Right cardiac atrium (tissue), 5 donors: ENCODE measurements at places on chromosomes 7 and 10.

DNA sequence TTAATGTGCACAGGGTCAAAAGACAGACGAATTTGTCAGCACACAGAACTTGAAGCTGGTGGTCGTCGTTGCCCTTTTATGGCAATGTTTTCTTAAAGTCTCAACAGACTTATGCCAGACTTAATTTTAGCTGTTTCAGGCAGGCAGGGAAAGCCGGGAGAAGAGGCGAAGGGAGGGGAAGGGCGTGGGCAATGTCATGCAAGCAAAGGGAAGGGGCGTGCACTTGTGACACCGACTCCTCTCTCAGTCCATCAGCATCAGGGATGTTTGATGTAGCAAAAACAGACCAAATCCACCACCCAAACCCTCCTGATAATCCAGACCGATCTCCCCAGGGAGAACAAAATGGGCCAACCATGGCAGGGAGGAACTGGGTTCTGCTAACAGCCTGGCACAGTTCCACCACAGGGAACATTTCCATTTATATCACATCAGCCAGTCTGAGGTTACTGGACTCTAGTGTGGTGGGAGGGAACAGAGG, 118.1 kb upstream of the RHEB start:
- DNase-seq, result no peak

DNA sequence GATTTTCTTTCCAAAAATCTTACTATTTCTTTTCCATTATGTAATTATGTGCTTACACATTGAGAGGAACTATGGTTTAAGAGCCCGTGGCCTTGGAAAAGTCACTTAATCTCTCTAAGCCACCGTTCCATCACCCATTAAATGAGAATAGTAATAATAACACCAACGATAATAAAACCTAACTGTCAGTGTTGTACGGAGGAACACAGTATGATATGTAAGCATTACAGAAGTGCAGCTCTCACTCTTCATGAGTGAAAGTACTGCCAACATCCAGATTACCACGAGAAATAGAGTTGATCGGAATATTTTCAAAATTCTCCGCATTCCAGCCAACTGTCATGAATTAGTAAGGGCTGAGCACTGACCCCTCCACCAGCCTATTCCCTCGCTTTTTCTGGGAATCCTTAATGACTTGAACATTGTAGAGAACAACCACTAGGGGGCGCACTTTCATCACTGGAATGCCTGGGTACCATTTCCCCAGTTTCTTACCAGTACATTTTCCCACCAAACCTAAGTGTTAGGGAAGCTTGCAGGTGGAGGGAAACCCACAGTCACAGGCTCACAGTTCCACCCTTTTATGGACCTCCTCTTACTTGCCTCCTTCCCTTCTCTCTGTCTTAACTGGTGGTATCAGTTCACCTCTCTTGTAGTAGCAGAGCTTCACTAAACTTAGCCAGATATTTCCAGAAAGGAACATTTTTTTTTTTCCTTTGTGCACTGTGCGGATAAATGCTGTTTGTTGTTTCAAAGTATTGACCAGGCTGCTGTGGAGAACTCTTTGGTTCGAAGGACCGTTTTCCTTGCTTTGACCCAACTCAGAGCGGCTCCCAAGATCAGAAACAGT, 27.8 kb downstream of the NKX2-3 start:
- no peak for DNase-seq

DNA sequence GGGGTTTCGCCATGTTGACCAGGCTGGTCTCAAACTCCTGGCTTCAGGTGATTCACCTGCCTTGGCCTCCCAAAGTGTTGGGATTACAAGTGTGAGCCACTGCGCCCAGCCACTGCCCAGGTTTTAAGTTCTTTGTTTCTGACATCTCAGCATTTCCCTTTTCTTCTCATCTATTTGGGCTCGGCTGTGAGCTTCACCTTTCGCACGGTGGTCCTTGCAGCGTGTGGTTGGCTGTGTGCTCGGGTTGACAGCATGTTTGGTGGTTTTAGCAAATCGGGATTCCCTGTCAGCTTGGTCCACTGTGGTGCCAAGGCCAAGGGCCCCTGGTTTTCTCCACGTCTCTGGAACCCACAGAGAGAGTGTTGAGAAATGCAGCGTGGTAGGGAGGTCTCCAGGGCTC, 138.8 kb downstream of the DNAJB6 start:
- DNase-seq, result no peak

DNA sequence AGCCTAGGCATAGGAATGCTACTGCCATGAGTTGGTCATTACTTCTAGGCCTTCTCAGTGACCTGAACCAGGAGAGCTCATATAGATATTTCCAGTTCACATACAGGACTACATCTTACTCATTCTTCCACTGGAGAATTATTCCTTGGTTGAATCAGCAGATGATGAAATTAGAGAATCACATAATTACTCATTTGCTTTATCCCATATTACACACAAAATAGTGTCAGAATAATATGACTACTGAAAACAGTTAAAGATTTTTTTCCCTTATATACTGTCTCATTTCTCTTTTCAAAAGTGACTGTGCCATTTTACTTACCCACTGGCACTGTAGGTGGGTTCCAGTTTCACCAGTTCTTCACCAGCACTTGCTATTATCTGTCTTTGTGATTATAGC, 18.5 kb downstream of the BMS1 start:
- DNase-seq, result no peak

- no peak for DNase-seq
These were observed 7.2 kb downstream of the LBX1 start for GRCh38 chr10:101221963-101222531.

DNA sequence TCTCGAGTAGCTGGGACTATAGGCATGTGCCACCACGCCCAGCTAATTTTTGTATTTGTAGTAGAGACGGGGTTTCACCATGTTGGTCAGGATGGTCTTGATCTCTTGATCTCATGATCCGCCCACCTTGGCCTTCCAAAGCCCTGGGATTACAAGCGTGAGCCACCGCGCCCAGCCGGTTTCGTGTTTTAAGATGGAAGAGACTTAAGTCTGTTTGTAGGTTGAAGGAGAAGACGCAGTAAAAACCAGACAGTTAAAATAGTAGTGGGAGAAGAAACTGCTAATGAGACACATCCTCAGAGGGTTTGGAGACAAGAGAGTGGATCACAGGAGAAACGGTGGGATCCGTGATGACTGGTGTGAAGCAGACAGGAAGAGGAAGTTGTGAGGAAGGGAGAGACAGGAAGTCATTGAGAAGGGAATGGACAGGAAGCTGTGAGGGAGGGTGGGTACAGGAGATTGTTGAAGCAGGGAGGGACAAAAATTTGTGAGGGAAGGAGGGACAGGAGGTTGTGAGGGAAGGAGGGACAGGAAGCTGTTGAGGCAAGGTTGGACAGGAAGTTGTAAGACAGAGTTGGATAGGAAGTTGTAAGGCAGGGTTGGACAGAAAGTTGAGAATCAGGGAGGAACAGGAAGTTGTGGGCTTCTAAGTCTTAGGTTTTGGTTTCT, 115.5 kb downstream of the WDFY4 start:
- no peak for DNase-seq

DNA sequence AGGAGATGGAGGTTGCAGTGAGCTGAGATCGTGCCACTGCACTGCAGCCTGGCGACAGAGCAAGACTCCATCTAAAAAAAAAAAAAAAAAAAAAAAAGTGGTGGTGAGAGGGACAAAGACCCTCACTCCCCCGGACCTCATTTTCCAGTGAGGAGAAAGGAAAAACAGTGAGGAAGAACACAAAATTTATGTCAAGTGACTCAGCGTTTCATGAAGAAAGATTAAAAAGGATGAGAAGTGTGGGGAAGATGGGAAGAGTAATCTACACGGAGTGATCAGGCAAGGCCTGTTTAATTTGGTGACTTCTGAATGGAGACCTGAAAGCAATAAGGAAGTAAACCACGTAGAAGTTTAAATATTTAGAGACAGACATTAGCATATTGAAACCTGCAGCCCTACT, 7.0 kb downstream of the NUDT5 start:
- no peak for DNase-seq

DNA sequence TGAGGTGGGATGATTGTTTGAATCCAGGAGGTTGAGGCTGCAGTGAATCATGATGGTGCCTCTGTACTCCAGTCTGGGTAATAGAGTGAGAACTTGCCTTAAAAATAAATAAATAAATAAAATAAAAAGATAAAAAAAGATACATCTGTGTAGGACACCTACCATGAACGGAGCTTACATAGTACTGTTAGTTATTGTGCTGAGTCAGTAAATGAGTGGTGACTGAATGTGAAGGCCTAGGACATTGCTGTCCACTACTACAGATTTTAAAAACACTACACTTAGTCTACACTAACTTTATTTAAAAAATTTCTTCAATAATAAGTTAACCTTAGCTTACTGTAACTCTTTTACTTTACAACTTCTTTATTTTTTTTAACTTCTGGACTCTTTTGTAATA, 106.7 kb upstream of the ETV1 start:
- no peak for DNase-seq

GRCh38 chr7:151451156-151451555, 11.2 kb upstream of the CRYGN start:
- DNase-seq, result peak; percentile 22

DNA sequence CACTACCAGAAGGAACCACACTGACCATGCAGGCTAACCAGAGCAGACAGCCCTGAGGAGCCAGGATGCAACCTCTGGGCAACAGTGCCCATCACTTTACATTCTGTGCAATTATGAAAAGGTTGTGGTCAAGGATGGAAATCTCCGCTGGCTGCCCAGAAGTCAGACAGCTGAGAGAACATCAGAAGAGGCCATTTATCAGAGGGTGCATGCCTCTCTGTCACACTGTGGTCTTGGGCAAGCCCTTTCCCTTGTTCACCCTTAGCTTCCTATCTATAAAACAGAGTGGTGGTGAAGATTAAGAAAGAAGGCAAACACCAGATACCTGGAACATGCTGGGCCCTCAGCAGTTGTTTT, 120.7 kb upstream of the GDF10 start:
- DNase-seq, result no peak

DNA sequence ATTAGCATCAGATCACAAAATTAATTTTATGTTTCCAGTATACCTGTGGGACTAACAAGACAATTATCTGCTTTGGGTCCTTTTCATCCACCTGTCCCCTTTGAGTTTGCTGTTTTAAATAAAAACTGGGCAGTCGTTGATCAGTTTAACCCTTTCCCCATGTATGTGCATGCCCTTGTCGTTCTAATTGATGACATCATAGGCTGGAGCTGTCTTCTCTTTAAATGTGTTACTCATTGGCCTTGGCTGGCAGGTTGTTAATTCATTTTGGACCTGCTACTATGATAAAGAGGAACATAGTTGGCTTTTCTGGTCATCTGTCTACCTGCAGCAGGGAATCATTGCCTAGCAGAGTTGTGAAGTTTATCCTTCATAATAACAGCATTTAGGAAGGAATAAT, 53.8 kb downstream of the TASOR2 start:
- DNase-seq, result no peak

- DNase-seq, result no peak
These were observed 70.4 kb downstream of the ZFAND4 start for GRCh38 chr10:45602082-45602730.

- DNase-seq, result peak; percentile 40
These were observed 1.6 kb downstream of the MSRB2 start for GRCh38 chr10:23096802-23097549.

DNA sequence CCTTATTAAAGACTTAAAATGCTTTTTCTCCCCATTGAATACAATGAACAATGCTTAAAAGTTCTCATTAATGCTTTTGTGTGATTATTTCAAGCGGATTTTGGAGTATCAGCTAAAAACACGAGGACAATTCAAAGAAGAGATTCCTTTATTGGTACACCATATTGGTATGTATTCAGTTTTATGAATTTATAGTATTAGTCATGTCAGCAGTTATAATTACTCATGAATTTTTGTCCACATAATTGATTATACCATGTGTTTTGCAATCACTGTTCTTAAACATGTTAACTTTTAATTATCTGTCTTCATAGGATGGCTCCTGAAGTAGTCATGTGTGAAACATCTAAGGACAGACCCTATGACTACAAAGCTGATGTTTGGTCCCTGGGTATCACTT, 31.9 kb downstream of the SLK start:
- DNase-seq, result no peak

DNA sequence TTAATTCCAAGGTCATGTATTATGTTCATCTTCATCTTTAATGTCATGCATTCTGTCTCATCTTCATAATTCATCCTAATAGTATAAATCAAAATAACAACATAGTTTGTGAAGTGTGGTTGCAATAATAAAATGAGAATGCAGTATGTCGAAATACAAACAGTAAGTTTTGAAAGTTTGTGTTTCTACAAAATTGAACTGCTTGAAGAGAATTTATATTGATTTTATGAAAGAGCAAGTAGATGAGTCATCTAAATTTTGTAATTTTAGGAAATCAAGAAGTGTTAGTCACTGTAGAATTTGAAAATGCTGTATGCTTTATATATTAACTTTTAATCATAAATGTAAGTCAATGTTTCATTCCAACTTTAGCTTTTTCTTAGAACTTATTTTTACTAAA, 190.5 kb upstream of the PPP1R3A start:
- DNase-seq, result no peak

DNA sequence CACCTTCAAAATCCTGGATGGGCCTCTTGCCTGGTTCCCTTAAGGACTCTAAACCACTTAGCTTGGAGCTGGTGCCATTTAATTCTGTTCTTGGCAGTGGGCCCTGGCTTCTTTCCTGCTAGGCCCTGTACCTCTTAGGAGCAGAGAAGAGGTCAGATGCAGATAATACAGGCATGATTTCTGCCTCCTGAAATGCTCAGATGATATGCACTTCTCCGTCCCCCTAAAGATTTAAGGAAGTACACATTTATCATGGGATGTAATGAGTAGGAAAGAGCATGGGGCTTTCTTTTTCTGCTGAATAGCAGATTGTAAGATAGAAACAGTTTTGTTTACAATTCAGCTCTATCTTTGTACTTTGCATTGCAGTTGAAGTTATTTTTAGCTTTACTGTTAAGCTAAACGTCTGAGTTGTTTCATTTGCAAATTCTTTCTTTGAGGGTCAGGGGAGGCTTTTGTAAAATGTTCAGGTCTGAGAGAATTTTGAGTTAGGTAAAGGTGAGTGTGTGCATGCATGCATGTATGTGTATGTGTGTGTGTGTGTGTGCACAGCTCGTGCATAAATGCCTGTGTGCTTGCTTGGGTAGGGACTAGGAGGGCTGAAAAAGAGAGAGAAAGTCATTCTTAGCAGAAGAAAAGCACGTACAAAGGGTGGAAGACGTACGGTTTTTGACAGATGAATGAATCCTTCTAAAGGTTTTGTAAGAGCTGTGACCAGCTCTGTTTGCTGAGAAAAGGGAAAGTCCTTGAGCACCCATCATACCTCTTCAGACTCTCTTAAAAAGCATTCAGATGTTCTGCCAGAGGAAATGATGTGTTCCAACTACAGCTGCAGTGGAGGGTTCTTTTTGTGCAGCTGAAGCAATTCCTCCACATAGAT, 364.2 kb downstream of the AUTS2 start:
- peak; percentile 61 for DNase-seq
